NCI-H510A (cell line): ENCODE measurements at places on chromosomes 12 and 14.

GRCh38 chr12:107519906-107520859 is 165.4 kb upstream of the PWP1 start:
- DNase-seq, result no peak

DNA sequence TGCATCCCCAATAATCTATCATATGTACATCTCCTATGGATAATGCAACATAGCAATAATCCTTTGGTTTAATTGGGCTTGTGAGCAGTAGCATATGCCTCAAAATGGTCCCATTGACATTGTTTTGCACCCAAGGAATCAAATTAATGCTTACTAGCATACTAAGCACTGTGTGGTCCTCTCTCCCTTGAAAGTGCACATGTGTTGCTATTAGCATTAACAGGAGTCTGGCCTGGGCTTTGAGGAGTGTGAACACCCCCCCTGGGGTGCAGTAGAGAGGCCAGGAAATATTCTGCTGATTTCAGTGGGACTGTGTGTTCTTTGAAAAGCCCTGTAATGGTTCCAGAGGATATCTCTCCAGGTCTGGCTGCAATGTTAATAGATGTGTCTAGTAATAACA is 1148.4 kb downstream of the VRK1 start:
- DNase-seq, result no peak

DNA sequence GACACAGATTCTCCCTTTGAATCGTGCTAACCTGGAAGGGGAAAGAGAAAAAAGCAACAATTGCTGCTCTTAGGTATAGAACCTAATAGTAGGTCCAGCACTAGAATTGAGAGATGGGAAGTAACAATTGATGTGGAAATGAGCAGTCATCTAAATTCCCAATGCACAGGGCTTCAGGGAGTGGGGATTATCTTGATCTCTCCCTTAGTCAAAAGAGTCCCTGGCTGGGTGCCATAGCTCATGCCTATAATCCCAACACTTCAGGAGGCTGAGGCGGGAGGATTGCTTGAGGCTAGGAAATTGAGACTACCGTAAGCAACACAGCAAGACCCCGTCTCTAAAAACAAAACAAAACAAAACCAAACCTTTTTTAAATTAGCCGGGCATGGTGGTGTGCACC is 4.0 kb downstream of the APOBEC1 start:
- DNase-seq, result no peak

DNA sequence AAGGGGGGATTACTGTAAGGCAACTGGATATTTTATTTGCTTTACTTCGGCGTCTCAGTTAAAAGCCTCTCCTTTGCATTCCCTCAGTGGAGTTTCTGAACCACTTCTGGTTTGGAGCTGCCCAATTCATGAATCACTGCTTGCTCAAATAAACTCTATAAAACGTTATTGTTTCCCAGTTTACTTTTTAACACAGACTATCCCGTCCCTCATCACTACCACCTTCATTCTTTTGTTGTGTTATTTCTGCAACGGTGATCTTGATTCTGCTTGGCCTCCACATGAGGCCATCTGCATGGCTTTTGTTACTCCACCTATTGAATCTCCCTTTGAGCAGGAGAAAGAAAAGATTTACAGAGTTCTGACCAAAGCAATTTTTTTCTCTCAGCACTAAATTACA is 104.0 kb upstream of the PLEKHA5 start:
- no peak for DNase-seq

GRCh38 chr14:23056956-23057756 is at the start of gene CDH24:
Gene CDH24 (minus strand): TSS chr14:23057520. CDS start chr14:23055733, 1,787 bp downstream.
- no peak for DNase-seq

- DNase-seq, result no peak
Observed at GRCh38 chr12:113862590-113863454, 103.3 kb downstream of the RBM19 start.

DNA sequence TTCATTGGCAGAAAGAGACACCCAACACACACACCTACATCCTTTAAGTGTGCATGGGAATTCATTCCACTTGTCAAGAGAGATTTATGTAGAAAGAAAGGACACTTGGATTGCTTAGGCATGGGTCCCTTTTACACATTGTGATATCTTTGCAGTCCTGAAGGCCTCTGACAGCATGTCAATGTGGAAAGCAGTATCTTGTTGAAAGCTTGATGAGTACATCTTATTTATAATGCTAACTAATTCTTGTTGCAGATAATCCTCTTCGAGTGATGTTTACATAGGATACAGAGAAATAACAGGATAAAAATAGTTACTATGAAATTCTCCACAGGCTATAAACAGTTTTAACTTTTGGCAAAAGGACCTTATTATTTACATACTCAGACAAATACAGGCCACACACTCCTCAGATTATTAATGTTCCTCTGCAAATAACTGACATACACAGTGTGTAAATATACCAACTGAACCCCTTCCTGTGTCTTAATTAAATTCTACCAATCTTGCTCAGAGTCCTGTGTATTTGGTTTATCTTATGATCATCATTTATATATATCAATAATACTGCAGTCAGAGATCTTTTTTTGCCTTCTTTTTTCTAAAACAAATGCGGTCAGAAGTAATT is 111.8 kb upstream of the DIO2 start:
- no peak for DNase-seq

DNA sequence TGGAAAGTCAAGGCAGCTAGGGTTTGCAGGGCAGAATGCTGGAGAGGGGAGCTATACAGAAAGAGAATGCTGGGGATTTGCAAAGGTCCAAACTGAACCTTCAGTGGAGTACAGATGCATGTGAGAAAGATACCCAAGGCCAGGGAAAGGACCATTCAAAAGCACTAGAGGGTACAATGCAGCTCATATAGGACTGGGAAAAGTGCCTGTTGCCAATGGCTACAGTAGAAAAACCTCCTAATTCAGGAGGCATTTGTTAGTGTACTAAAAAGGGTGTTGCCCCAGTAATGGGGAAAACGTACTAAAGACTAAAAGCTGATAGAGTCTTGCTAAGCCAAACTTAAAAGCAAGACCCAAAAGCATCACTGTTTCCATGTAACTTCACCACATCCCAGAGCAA is 30.1 kb downstream of the E2F7 start:
- no peak for DNase-seq

GRCh38 chr12:109020796-109021380 is at the start of gene SVOP:
Gene SVOP (minus strand): TSS chr12:109021068. CDS start chr12:109020868, 200 bp downstream.
- peak; percentile 81 for DNase-seq

- DNase-seq, result no peak
Observed at GRCh38 chr12:113196990-113197389, 11.5 kb downstream of the RITA1 start.

DNA sequence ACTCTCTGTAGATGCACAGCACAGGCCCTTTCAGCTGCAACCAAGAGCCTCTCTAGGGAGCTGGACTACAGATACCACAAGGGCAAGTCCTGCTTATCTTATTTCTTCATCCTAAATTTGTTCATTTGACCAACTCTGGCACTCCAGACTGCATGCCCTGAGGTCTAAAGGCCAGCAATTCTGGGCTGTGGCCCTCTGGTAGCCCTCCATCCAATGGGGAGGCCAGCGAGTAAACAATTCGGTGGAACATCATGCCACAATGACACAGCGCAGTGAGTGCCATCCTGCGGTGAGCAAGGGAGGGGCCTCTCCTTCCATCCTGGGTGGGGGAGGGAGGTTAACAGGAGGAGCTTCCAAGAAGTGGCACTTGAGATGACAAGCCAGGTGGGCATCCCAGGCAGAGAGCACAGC is 652 bp upstream of the SELPLG start:
- peak; percentile 80 for DNase-seq

DNA sequence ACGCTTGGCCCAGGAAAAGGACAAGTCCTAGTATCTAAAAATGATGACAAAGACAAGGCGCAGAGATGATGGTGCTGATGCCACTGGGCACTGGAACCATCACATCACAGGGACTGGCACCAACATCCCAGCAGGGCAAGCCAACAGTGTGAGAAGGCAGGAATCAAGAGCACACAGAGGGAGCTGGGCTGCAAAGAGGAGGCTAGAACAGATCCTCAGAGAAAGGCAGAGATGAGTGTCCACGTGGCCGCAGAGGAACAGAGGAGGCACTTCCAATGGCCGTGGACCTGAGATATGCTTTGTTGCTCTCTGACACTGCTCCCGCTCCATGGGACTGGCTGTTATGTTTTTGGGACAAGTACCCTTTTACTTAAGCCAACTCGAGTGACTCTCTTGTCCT is 17.9 kb downstream of the FOXN3 start:
- no peak for DNase-seq

GRCh38 chr12:121295746-121296617 is 527 bp downstream of the CAMKK2 start:
- DNase-seq, result no peak

DNA sequence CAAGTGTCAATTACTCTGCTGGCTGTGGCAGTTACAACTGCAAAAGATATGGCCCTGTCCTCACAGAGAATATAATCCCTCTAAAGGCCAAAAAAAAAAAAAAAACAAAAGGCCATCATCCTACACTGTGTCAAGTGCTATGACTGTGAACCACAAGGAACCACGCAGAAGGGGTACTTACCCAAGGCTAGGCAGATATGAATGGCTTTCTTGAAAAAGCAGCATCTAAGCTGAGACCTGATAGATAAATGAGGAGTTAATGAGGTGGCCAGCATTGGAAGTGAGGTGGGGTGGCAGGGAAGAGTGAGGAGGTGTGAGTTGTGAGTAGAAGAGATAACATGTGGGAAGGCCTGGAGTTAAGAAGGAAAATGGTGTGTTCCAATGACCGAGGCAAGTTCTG is 16.4 kb upstream of the IL22 start:
- no peak for DNase-seq

GRCh38 chr14:71488703-71489191 is 443.5 kb upstream of the RGS6 start:
- no peak for DNase-seq

- no peak for DNase-seq
Observed at GRCh38 chr12:108525681-108526080, 10.6 kb downstream of the FICD start.
